ENCODE measurements at places on chromosomes 4 and X.

GRCh38 chr4:1207157-1207470 lies 34.7 kb upstream of the SPON2 start:
- no peak for DNase-seq

DNA sequence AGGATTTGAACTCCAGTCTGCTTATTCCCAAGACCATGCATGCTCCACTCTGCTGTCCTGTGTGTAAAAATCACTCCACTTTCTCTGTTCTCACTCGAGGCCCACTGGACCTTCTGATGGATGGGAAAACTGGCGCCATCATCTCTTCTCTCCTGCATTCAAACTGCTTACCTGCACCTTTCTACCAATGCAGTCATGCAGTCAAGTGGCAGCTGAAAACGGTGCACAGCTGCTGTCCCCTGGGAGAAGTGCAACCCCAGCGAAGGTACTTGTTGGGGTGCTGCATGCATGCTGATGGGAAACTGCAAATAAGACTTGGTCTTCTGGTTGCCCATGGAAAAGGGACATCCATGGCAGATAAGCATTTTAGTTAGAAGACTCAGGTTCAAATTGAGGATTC lies 147.1 kb downstream of the EVC2 start:
- DNase-seq: no peak

- DNase-seq: no peak
Measured at GRCh38 chr4:100948911-100949310, 398.4 kb downstream of the PPP3CA start.

DNA sequence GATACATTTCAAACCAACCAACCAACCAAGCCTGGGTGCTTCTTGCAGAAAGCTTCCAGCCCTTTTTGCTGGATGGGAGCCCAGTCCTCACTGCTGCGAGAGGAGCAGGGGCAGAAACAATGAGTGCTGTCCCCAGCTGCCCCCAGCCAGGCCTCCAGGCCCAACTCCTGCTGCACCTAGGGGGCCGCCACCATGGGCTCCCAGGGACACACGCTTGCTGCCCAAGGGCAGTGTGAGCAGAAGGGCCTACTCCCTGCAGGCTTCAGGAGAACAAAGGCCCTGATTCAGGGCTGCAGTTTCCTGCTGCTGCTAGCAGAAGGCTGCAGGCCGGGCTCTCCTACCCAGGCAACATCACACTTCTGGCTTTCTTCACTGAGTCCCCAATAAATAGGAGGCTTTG lies 37.7 kb upstream of the ENPP6 start:
- DNase-seq: no peak

DNA sequence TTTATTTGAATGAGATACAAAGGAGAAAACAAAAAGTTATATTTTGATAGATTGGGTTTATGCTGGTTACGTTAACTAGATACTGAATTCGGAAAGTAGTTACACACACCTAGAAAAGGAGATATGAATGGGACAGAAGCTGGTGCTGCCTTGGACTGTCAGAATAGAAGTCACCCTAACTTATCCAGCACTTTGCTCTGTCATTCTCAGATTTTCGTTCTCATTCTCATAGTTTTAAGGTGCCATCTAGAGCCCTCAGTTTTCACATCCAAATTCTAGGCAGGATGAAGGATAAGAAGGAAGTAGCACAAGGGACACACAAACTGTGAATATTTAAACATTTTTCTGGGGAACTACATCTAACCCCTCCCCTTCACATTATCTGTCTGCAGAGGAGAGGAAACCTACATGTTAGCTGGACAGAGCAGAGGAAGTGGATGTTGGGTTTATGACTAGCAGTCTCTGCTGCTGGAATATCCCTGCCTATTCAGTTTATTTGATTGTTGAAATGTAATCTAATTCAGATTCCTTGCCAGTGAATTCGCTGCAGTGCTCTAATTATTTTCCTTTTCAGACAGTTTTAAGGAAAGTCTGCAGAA lies 521.9 kb downstream of the FAT4 start:
- no peak for DNase-seq

DNA sequence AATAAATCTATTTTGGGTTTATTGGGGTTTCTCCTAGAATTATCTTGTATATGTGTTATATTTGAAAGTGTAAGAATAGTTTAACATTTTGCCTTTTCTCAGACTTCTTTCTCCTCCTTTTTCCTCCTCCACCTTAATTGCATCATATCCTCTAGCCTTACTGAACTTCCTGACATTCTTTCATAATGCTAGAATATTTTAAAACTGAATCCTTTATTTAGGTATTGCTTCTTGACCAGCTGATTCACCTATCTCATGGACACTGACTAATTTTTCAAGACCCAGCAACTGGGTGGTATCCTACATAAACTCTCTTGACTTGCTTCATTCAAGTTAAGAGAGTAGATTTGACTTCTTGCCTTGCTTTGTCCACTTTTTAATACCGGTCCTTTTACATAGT lies 1508.9 kb downstream of the STIM2 start:
- no peak for DNase-seq

GRCh38 chr4:169079942-169080827 lies 70.1 kb upstream of the CBR4 start:
- no peak for DNase-seq

DNA sequence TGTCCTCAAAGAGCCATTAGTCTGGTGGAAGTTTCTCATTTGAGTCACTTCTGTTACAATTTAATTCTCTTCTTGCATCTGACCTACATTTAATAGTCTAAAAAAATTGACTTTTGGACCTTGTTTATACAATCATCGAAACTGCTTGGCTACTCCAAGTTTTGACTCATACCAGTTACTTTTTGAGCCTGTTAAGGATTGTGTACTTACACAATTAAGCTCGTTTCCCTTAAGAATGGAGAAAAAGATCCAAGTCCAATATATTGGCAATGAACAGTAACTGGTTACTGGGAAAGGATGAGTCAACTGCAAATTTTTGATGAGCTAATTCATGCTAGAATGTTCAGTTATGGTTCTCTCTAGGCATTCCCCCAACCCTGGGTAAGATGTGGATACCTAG lies 58.2 kb downstream of the DCX start:
- DNase-seq: no peak

GRCh38 chr4:110627977-110628662 lies 5.2 kb upstream of the PITX2 start:
- DNase-seq: no peak

- DNase-seq: no peak
Measured at GRCh38 chrX:15235001-15235400, 34.9 kb downstream of the ASB9 start.

DNA sequence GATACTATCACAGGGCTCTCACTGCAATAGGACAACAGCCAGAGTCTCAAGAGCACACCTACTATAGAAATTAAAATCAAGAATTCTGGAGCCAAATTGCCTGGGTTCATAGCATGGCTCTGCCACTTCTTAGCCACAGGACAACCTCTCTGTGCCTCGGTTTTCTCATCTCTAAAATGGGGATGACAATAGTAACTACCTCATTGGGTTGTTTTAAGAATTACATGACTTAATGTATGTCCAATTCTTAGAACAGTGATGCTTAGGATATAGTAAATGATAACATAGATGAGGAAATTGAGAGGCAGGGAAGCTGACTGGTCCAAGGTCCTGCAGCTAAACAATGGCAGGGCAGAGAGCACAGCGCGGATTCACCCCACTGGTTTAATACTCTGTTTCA lies 11.0 kb upstream of the ODAPH start:
- DNase-seq: no peak

GRCh38 chr4:146834263-146835034 lies 111.2 kb downstream of the TTC29 start:
- DNase-seq: no peak

DNA sequence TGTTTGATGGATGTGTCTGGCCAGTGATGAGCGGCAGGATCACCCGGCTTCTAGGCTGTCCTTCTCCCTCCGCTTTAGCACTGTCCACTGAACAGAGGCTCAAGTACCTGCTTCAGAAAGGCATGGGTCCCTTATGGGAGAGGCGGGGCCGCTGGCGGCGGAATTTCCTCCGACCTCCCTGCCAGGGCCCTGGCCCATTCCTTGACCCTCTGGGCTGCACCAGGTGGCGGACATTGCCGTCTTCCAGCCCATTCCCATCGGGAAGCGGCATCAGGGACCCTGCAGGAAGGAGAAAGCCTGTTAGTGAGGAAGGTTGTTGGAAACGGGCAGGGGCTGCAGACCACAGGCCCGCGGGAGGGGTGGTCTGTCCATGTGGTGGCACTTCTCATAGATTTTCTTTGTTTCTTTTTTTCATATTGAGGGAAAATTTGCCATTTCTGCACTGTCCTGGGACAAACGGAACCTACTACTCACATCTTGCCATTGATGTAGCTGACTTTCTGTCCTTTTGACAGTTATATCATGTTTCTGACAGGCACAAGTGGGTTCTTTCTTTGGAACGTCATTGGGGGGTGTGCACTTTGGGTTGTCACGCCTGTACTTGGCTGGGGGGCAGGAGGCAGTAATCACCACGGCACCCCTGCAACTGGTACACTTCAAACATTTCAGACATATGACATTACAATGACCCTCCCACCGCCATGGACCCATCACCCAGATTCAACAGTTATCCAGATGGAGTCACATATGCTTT lies 6.1 kb downstream of the APLN start:
- no peak for DNase-seq

DNA sequence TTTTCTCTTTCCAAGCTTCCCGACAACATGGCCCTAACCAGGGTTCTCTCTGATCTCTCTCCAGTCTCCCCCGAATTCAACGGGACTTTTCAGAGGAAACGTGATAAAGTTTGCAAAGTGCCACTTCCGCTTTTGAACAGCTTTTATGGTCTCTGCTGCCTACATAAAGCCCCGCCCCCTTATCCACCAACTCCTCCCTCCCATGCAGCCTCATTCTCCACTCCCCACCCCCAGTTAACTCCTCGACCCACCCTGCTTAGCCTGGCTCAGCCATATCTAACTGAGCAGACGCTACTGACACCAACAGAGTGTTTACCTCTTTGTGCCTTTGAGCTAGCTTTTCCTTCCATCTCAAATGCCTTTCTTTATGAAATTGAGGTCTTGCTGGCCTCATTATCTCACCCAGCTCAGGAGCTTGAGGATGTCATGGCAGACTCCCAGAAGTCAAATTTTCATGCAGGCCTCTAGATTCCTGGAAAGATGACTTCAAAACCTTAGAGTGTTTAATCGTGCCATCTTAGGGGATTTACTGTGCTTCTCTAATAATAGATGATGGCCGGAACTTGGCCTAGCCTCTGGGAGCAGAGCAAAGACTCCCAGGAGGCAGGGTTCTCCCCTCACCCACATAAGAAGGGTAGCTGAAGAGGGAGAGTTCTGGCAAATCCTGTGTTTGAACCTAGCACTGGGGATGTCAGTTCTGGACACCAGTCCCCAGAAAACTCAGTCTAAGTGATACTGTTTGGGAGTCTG lies 606.0 kb downstream of the BCOR start:
- DNase-seq: no peak

- peak; percentile 49 for DNase-seq
Measured at GRCh38 chr4:71130827-71131603, 137.6 kb downstream of the DCK start.

DNA sequence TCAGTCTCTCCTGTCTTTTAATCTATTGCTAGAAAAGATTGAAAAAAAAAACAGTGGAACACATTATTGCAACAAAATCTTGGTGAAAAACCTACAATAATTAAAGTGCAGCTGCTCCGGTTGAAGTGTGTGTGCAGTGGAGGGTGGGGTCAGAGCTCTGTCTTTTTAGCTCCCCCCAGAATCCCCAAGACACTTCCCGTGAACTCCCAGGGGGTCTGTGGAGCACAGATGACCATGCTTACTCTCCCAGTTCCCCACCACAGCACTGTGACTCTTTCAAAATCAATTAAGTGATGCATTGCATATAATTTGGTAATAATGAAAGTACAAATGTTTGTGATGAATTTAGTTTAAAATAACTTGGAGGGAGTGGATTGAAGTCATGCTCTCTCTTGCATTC lies 15.7 kb upstream of the SLC10A4 start:
- DNase-seq: no peak

DNA sequence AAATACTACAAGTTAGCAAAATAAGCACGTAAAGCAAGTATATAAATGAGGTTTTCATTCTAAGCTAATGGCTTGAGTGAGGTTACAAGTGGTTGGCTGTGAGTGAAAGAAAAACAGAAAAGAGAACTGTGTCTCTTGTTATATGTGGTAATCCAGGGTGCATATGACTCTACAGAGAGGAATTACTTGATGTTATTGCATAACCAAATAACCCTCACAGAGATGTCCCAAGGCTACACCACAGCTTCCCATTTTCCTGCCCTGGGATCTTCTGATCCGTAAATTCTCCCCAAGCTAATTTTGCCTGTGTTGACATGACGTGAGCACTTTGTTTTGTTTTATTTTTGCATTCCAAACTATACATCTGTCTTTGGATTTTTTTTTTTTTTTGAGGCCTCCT lies 470.0 kb upstream of the INTU start:
- DNase-seq: no peak

- DNase-seq: no peak
Measured at GRCh38 chr4:169407217-169407845, 136.6 kb upstream of the SH3RF1 start.

- DNase-seq: no peak
Measured at GRCh38 chr4:24002330-24002966, 112.6 kb upstream of the PPARGC1A start.

GRCh38 chr4:48725414-48725813 lies 54.7 kb downstream of the FRYL start:
- no peak for DNase-seq

GRCh38 chr4:90990284-90990683 lies 863.1 kb downstream of the CCSER1 start:
- no peak for DNase-seq

GRCh38 chr4:95371476-95372224 lies 177.1 kb downstream of the UNC5C start:
- DNase-seq: no peak

DNA sequence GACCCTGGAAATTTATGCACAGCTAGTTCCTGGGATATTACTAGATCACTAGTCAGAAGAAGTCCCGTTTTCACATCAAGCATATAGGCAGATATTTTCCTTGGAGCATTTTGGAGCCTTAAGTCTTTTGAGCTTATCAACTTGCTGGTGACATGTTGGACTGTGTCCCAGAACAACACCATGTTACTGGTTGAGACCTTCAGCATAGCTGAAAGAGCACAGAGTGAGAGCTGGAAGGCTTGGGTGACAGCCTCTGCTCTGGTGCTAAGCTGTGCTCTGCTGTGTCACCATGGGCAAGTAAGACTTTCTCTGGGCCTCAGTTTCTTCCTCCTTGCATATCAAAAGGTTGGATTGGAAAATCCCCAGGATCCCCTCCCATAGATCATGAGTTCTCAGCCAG lies 116.6 kb upstream of the FRMPD4 start:
- no peak for DNase-seq

DNA sequence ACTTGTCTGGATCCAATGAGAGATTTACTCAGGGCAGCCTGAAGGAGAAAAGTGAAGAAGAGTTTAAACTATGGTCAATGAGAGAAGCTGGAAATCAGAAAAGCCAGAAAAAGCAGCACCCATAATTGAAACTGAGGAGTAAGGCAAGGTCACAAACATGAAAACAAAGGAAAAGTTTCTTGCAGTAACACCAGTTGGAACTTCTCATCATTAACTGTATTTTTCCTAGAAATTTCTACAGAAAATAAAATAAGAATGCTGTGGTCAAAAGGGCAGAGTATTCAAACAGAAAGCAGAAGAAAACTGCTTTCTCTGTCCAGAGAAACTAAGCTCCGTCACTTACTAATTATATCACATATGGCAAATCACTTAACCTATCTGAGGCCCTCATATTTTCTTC lies 102.2 kb downstream of the OR13H1 start:
- DNase-seq: no peak

Data from NCI-H1105 treated with DMSO at 0.1 percent for 48 hours (cell line).